ENCODE measurements at places on chromosomes 4 and X.

GRCh38 chr4:187632260-187632995, 363.1 kb upstream of the ZFP42 start:
- no peak for DNase-seq

- no peak for DNase-seq
These were observed 108.9 kb downstream of the EFHC2 start for GRCh38 chrX:44234541-44234940.

DNA sequence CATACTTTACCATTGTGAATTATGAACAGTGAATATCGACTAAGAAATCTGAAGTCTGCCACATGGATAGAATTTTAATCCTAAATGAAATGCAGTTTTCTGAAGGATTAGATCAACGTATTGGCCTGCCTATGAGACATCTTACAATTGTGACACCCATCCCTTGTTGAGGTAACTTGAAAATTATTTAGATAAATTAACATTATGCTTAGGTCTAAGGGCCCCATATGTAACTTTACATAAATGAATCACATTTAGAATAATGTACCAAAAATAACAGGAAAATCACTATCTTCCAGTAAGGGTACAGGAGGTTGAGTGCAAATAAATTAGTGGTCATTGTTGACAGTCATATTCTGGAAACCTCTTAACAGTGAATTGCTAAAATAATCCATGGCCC, 13.5 kb downstream of the XAGE5 start:
- no peak for DNase-seq

DNA sequence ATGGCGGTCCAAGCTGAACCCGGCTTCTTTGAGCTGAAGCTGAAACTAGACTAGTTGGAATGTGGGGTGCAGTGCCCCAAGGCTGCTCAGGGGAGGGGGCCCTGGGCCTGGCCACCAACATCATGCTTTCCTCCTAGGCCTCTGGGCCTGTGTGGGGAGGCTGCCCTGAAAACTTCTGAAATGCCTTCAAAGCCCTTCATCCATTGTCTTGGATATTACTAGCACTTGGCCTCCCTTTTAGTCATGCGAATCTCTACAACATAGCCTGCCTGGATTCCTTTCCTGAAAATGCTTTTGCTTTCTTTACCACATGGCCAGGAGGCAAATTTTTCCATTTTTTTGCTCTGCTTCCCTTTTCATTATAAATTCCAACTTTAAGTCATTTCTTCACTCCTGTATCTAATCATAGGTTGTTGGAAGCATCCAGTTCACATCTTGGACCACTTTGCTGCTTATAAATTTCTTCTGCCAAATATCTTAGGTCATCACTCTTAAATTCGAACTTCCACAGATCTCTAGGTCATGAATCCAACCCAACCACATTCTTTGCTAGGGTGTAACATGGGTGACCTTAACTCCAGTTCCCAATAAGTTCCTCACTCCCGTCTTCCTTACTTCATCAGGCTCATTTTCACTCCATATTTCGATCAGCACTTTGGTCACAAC, 103.4 kb downstream of the DDIT4L start:
- DNase-seq = no peak

DNA sequence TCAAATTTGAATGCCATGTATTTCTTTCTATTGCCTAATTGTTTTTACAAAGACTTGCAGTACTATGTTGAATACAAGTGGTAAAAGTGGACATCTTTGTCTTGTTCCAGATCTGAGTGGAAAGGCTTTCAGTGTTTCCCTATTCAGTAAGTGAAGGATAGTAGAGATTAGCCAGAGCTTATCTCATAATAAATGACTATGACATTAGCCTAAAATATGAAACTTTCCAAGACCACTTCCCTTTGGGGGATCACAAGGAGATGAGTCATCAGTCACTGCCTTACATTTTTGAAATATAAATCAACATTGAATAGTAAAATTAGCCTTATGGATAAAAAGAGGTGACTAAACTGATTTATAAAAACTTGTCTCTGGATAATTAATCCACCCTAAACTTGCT, 554.1 kb upstream of the MAGEB2 start:
- no peak for DNase-seq

Data from activated T-cell treated with anti-CD3 and anti-CD28 coated beads for 4 hours (primary cell).